ENCODE measurements at places on chromosomes 3 and 15.

DNA sequence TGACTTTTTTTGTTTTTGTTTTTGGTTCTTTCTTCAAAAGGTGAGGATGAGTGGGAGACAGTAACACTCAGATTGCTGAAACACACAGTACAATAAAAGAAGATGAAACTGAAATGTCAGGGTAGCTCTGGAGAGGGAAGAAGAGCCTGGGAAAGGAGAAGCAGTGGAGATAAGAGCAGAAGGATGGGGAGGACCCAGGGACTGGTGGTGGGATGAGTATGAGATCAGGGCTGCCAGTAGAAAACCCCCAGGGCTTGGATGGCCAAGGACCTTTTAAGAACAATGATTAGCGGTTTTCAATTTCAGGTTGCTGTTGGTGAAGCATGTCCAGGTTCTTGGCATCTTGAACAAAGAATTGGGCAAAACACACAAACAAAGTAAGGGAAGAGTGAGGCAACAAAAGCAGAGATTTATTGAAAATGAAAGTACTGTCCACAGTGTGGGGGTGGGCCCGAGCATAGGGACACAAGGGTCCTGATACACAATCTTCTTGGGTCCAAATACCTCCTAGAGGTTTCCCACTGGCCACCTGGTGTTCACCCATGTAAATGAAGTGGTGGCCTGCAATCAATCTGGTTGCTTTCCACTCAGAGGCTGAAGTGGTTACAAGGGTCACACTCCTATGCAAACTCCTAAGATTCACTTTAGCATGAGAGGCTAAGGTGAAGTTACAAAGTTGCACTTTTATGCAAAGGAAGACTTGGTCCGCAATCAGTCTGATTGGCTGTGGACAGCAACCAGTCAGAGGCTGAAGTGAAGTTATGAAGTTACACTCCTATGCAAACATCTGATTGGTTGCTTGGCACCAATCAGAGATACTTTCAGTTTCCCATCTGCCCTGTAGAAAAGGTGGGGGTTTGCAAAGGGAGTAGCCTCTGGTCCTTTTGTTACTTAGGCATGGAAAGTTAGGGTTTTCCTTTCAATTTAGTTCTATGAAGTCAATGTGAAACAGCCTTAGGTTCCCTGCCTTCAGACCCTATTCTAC lies 26.1 kb upstream of the MFSD1 start:
- no peak for DNase-seq

- DNase-seq: no peak
These were observed 922.9 kb downstream of the NSUN3 start for GRCh38 chr3:94985778-94986177.

DNA sequence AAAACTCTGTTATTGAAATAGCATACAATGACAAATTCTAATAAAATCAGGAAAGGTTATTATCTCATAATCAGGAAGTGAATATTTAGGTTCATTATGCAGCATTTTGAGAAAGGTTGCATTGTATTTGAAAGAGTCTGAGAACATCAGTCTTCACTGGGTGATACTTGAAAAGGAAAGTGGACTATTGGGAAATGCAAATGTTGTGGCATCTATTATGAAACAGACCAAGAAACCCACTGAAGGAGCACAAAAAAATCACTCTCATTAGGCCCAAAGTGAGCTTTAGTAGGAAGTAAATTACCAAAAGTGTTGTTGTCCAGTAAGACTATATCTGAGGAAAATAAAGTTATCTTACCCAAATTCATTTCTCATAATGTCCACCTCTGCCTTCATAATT lies 90.8 kb downstream of the ZPLD1 start:
- DNase-seq: no peak

DNA sequence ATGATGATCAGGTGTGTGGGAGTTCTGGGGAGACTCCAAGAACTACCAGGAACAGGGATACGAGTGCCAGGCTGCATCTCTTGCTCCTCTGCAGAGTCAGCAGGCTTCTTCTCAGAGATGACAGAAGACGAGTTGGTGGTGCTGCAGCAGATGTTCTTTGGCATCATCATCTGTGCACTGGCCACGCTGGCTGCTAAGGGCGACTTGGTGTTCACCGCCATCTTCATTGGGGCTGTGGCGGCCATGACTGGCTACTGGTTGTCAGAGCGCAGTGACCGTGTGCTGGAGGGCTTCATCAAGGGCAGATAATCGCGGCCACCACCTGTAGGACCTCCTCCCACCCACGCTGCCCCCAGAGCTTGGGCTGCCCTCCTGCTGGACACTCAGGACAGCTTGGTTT lies 7.9 kb downstream of the PRRT3 start:
- no peak for DNase-seq

GRCh38 chr3:26293329-26293844 lies 329.2 kb upstream of the LRRC3B start:
- DNase-seq: no peak

DNA sequence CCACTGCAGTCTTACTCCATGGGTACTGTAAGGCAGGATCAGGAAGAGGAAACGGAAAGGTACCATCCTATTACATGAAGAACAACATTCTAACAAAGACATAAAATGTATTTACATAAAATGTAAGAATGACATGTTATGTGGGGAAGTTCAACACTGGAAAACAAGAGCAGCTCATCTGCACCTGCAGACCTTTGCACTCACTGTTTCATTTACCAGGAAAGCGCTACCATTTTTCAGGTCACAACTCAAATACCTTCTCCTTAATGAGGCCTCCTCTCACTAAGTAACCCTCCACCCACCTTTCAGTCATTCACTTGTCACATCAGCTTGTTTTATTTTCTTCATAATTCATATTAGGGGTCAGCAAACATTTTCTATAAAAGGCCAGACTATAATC lies 2.6 kb downstream of the TMCC1 start:
- no peak for DNase-seq

DNA sequence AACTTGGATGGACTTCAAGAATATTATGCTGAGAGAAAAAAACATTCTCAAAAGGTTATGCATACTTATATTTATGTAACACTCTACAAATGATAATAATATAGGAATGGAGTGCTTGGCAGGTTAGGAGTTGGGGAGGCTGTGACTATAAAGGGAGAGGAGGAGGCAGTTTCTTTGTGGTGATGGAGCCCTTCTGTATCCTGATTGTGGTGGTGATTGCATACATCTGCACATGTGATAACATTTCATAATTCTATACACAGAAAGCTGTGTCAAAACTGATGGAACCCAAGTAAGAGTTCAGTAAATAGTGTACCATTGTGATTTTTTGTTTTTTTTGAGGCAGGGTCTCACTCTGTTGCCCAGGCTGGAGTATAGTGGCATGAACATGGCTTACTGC lies 31.7 kb upstream of the FAM3D start:
- DNase-seq: no peak

DNA sequence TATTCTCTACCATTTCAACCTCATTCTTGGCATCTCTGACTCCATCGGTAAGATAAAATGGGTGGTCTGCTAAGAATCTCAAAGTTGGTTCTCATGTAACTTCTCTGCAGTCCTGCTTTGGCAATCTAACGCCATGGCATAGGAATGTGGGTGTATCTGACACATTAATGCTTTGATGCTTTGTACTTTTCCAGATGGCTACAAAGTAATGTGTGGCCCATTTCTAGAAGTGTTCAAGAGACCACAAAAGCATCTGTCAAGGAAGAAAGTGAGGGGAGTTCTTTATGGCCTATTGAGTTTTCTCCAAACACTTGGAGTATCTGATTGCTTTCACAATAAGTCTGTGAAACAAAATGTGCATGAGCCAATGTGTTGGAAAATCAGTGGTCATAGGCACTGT lies 339.9 kb upstream of the TGFBR2 start:
- DNase-seq: no peak

- DNase-seq: no peak
These were observed 53.4 kb upstream of the PRICKLE2 start for GRCh38 chr3:64278625-64279024.

DNA sequence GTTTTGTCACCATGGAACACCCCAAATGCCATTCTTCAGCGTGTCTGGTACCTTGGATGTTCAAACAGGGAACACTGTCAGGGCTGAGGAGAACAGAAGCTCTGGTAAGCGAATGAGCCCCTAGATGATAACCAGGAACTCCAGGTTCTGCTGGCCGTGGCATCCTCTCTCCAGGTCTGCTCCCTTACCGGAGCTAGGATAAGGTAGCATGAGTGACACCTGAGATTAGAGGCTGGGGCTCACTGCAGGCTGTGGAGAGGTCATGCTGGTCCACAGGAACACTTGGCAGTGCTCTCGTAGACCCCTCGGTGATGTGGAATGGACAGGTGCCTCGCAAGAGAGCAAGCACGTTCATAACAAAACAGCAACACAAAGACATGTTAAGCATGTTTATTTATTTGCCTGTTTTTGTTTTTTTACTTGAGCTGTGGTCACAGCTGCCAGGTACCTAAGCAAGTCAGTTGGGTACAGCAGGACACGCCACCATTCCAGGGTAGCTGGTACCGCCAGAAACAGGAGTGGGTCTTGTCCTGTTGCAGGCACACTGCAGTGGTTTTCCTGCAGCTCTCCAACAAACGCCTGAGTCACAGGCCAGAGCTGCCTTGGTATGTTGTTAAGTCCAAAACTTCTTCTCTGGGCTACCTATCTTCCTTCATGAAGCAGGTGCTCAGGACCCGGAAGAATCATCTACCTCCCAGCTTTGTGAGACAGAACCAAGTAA lies 4.6 kb downstream of the RBM15B start:
- DNase-seq: no peak

GRCh38 chr3:69299344-69299743 lies 86.5 kb downstream of the FRMD4B start:
- no peak for DNase-seq

- no peak for DNase-seq
These were observed 20.6 kb upstream of the RBM5 start for GRCh38 chr3:50068134-50068533.

GRCh38 chr15:51841406-51842040 lies 12.1 kb downstream of the TMOD3 start:
- DNase-seq: no peak

- no peak for DNase-seq
These were observed 20.8 kb upstream of the CFAP161 start for GRCh38 chr15:81113204-81113657.

GRCh38 chr15:92877000-92877399 lies 23.1 kb upstream of the CHD2 start:
- DNase-seq: no peak

GRCh38 chr3:14256046-14256445 lies 77.4 kb downstream of the LSM3 start:
- DNase-seq: no peak

DNA sequence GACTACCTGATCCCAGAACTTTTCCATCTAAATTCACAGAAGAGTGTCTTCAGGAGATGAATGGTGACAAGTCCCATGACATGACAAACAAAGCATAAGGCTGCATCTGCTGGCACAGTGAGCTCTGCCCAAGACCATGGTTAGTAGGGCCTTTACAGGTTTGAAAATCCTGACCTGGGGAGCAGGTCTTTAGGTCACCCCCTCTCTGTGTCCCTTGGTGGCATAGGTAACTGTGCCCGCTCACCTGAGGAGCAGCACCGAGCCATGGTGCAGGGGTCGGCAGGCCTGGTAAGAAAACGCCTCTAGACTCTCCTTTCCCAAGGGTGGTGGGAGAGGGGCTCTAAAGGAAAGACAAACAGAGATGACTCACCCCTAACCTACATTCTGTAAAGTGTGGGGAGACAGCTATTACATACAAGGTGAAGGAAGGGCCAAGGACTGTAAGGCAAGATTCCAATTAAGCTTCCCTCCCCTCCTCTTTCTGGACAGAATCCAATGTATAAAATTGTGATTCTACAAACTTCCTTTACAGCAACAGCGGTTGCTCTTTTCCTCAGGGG lies 74.0 kb downstream of the SATB1 start:
- DNase-seq: no peak

DNA sequence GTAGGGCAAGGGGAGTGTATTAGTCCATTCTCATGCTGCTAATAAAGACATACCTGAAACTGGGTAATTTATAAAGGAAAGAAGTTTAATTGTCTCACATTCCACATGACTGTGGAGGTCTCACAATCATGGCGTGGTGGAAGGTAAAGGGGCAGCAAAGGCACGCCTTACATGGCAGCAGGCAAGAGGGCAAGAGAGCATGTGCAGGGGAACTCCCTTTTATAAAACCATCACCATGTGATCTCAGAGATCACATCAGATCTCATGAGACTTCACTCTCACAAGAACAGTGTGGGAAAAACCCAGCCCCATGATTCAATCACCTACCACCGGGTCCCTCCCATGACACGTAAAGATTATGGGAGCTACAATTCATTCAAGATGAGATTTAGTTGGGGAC lies 41.4 kb downstream of the SUMF1 start:
- DNase-seq: no peak

GRCh38 chr3:192933779-192934460 lies 16.3 kb upstream of the MB21D2 start:
- no peak for DNase-seq

- peak; percentile 40 for DNase-seq
These were observed 51.2 kb upstream of the MINAR1 start for GRCh38 chr15:79380755-79381497.

- DNase-seq: no peak
These were observed 80.4 kb downstream of the IQSEC1 start for GRCh38 chr3:12992629-12993516.

GRCh38 chr15:88586401-88587162 lies 34.6 kb upstream of the AEN start:
- peak; percentile 54 for DNase-seq

DNA sequence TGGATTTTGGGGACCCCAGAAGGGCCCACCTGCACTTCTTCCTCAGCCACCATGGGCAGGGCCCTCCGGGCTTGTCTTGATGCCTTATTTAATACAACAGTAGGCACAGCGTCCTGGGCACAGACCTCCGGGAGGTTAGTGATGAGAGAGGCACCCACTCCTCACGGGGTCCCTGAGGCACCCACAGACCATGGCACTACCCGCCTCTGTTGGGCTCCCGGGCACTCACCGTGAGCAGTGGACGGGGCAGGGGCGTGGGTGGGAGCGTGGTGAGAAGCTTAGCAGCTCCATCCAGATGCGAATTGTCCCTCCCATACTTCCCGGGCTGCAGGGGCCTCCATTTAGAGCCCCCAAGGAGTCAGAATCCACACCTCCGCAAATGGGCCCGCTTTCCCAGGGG lies 317 bp upstream of the MESP2 start:
- DNase-seq: no peak

GRCh38 chr15:46365572-46365971 lies 730.7 kb downstream of the SQOR start:
- DNase-seq: no peak

DNA sequence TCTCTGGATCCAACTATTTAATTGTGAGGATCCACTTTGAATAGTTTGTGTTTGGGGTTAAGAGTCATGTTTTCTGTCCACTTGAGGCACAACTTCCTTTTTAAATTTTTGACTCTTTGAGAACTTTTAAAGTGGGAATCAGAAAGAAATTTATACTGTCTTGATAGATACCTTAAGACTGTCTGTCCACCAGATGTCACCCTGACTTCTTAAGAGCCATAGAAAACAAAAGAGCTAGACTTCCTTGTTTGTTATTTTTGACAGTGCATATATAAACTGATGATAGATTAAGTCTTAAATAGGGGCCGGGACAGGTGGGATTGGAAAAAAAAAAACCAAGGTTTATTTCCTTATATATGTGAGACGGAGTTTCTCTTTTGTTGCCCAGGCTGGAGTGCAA lies 52.1 kb upstream of the WDR72 start:
- no peak for DNase-seq

Measured in T1000 (cell line).